ENCODE measurements at places on chromosomes 2 and 18.

GRCh38 chr2:130241041-130241707 is 42.9 kb upstream of the TUBA3E start:
- no peak for DNase-seq

DNA sequence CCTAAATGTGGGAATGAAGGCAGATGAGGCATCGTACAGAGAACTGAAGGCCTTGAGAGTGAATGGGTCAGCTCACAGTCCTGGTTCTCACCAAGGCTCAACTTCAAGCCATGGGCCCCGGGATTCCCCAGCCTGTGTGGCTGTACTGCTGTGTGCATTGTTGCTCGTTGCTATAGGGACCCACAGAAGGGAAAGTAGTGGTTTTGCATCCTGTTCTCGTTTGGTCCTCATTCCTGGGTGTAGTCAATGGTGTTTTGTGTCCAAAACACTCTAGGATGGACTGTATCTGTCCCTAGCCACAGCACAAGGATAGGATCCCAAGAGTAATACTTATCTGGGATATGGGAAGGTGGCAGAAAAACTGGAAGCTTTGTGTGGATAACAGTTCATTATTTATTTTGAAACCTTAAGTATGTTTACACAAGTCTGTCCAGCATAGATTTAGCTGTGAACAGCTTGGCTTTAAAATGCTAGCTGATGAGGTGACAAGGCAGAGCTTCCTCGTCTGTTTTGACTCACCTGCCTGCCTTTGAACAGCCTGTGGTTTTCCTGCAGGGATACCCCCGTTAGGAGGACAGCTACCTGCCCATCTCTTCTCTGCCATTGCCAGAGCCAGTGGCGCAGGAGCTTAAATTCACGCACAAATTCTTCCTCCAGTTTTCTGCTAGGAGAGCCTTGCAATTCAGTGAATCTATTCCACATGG is 85.0 kb downstream of the WDSUB1 start:
- no peak for DNase-seq

DNA sequence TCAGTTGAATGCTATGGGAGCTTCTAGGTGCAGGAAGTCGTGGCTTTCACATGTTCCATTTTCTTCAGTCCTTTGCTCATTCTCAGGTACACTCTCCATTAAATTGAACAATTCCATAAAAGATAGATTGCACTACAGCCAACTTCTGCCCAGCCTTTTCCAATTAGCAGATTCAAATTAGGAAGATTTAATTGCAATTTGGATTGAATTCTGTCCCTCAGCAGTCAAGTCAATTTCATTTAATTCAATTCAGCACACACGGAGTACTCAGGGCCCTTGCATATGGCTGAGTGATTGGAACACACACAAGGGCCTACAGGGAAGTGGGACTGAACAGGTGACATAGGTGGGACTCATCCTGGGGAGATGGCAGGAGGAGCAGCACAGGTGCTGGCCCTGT is 220.4 kb downstream of the LOXHD1 start:
- no peak for DNase-seq

- no peak for DNase-seq
Observed at GRCh38 chr18:78972930-78973331, 6.7 kb upstream of the SALL3 start.

- DNase-seq = no peak
Observed at GRCh38 chr18:27996801-27997272, 180.1 kb downstream of the CDH2 start.

- DNase-seq = no peak
Observed at GRCh38 chr2:33617401-33617800, 18.3 kb upstream of the FAM98A start.

GRCh38 chr18:48228301-48228715 is 180.9 kb downstream of the ZBTB7C start:
- no peak for DNase-seq

- no peak for DNase-seq
Observed at GRCh38 chr18:44817831-44818473, 137.3 kb downstream of the SETBP1 start.

DNA sequence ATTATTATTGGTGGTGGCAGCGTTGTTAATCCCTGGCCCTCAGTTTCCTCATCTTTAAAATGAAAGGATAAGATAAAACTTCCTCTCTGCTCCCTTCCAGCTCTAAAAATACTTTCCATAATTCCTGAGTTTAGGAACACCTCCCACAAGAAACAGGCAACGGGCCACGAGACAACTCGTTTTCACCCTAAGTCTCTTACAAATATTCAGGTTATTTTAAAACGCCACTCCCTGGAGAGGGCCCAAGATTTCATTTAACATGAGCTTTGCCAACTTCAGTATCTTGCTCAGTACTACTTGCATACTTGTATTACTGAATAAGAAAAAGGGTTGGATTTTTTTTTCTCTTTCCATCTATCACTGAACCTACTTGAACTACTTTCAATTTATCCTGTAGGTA is 611.1 kb upstream of the FANCL start:
- no peak for DNase-seq

DNA sequence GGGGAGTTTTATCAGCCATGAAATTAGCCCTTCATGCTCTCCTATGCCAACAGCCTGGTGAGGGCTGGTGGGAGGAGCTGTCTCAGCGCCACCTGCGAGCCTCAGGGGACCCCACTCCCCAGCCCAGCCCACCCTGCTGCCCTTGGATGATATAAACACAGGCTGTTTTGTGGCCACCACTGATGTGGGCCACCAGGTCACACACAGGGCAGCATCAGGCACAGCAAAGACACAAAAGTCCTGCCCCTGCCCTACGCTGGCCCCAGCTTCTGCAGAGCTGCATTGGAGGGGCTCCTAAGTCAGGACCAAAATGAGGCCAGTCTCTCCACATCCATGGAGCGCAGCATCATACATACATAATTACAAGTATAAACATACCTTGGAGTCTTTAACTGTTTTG is 110.6 kb upstream of the TEX51 start:
- DNase-seq = no peak

Measured in stimulated activated CD8-positive, alpha-beta memory T cell treated with anti-CD3 and anti-CD28 coated beads, Interleukin-7, amount 100 ng/mL, for 1 hour (primary cell).